ENCODE measurements at places on chromosomes 2 and 18.

GRCh38 chr2:156619021-156619539 is 182.9 kb downstream of the GPD2 start:
- no peak for DNase-seq

DNA sequence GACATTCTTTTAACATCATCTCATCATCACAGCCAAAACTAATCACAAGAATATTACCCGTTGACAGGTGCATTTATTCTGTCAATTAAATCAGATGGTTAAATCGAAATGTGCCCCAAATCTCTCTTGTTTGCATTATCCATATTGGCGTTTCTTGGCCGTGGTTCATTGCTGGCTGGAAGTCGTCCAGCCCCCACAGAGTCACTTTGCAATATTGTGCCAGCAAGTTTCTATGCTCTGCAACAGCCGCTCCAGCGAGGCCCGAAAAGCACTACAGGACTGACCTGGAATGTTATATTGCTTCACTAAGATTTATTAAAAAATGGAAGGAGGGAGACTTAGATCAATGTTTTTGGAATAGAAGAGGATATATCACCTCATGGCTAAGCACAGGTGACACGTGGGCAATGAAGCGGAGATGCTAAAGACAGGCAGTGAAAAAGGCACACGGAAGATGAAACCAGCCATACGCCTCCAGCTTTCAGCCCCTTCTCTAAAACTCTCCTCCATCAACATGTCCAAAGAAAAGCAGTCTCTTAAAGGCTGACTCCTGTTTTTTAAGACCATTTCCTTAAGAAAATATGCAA is 176.8 kb upstream of the VRK2 start:
- no peak for DNase-seq

DNA sequence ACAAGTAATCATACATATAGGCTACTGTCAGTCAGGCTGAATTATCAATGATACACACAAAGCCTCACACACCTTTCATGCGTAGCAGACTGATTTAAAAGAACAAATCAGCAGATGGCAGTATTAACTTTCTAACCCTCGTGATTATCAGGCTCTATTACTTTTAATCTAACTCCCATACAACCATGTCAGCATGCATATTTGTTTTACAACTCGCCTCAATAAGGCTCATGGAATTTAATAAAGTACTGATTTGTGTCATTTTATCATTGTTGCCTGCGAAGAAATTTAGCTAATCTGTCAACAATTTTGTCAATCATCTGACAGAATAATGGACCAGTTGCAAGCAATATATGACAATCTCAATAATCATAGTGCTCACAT is 82.8 kb downstream of the SLC25A12 start:
- DNase-seq: no peak

DNA sequence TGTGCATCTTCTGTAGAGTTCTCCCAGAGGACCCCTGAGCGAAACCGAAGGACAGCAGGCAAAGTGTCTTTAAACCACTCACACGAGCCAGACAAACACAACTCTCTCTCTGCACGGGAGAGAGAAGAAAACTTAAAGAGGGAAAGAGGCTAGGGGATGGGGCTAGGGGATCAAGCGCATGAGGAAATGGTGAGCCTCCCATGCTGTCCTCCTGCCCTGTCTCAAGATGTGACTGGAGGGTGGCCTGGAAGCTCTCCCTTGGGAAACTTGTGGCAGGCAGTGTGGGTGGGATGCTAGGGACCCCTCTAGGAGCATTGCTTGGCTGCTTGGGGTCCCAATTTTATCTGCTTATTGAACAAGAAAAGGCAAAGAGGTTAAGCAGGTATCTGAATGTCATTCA is 44.5 kb downstream of the CYP26B1 start:
- DNase-seq: no peak

- no peak for DNase-seq
Observed at GRCh38 chr2:189402932-189403331, 38.3 kb upstream of the WDR75 start.

DNA sequence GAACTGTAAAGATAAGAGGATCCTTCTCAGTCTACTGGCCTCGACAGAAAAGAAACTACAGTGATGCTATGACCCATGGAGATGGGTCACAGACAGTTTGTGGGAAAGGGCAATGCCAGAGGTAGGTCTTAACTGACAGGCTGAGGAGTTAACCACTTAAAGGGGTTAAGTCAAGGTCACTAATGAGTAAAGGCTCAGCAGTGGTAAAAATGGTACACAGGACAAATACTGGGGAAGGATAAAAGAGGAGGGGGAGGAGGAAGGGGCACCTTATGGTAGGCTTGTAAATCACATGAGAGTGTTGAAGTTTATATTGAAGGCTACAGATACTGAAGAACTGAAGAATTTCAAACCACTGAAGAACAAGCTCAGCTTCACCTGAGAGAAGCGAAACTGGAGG is 9.9 kb downstream of the IER3IP1 start:
- no peak for DNase-seq

GRCh38 chr2:215772003-215772402 is 241.3 kb downstream of the MREG start:
- DNase-seq: no peak

- no peak for DNase-seq
Observed at GRCh38 chr2:106944215-106944614, 58.2 kb upstream of the ST6GAL2 start.

- DNase-seq: no peak
Observed at GRCh38 chr2:162839419-162839818, 852 bp upstream of the KCNH7 start.

DNA sequence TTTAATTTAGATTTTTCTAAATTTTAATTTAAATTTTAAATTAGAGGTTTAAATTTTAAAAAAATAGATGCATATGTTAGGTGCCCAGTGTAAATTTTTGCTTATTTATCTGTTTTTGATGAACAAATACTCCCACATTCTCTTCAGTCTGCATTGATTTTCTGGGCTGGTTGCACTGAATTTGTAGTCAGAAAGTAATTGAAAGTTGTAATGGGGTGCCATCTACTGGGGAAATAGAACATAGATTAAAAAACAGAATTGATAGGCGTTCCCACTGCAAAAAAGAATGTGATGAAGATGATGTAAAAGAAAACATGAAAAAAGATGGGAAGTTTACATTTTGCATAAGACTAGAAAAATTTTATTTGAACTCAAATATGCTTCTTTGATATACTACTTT is 51.7 kb upstream of the CCDC85A start:
- no peak for DNase-seq
